RWPE2 (cell line): ENCODE measurements at places on chromosomes 2 and 18.

- no peak for DNase-seq
- H3K4me3 ChIP-seq, result no peak overlapping the region
- H3K27me3 ChIP-seq, result no peaks in the 10 kb centered on the region
- no peaks in the 10 kb centered on the region for H3K4me1 ChIP-seq
These were observed 68.6 kb upstream of the DNMT3A start for GRCh38 chr2:25410370-25410769.

DNA sequence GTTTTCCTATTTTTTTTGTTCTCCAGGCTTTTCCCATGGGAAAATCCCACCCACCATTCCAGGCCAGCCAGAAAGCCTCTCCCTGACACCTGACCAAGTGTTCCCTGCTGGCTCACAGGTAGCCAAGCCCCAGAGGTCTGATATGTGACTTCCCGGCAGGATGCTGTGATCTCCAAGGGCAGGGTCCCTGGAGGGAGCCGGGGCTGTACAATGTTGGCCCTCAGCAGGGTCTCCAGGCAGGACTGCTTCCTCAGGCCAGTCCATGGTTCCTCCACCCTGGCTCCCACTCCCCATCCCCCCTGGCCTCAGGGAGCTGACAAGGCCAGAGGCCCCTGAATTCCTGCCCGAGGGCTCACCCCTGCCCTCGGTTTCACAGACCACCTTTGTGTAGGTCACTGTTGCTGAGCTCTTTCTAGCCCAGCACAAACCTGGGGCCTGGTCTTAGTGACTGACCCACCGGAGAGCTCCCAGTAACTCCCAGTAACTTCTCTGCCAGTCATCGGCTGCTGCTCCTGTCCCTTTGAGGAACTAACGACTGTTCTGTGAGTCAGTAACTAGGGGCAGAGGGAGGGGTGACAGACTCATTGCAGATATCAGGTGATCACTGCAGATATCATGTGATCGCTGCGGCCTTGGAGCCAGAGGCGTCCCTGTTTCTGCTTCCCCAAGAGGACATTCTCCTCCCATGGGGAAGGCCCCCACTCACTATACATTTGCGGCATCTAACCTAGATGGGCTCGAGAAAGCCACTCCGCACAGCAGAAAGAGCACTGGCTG lies 38.7 kb downstream of the SDC1 start:
- DNase-seq, result no peak
- peaks cover 50% of the 10 kb centered on the region for H3K4me1 ChIP-seq

DNA sequence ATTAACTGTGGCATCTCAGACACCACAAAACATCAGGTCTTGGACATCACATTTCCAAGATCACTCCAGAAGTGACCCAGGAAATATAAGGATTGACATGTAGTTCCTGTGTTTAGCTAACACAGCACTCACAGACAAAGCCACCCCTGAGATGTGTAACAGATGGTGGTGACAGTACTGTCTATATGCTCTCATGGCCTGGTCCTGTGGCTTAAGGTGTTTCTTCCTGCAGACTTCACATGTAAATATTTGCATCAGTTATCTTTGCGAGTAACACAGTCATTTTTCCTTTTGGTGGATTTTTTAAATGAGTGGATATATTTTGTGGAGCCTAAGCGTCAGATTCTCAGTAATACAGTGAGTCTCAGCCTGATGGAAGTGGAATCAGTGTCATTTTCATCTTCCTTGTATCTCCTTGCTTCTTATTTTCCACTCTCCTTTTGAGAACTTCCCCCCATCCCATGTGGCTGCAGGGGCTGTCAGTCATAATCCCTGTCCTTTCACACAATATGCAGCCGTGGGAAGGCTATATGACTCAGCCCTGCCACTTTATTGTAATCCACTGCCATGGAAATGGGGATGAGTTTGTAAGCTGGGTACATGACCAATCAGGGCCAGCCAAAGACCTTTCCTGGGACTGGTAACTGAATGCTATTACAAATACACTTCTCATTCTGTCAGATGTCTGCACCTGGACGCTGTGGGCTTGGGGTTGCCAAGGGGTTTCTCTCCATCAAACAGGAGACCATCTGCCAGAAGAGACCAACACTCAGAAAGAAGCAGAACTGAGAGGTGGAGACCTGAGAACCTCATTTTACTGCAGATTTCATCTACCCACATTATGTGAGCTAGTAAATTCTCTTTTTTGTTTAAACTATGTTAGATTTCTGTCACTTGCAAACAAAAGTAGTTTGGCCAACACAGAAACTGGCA lies 74.3 kb downstream of the ICOS start:
- DNase-seq, result no peak
- H3K4me1 ChIP-seq, result peaks cover 8% of the 10 kb centered on the region
- no peak overlapping the region for H3K27ac ChIP-seq
- no peaks in the 10 kb centered on the region for H3K36me3 ChIP-seq

- H3K27ac ChIP-seq, result no peak overlapping the region
- H3K27me3 ChIP-seq, result no peaks in the 10 kb centered on the region
- H3K36me3 ChIP-seq, result no peaks in the 10 kb centered on the region
- no peak for DNase-seq
- H3K4me1 ChIP-seq, result no peaks in the 10 kb centered on the region
These were observed 774.4 kb downstream of the DCC start for GRCh38 chr18:53114441-53114840.

DNA sequence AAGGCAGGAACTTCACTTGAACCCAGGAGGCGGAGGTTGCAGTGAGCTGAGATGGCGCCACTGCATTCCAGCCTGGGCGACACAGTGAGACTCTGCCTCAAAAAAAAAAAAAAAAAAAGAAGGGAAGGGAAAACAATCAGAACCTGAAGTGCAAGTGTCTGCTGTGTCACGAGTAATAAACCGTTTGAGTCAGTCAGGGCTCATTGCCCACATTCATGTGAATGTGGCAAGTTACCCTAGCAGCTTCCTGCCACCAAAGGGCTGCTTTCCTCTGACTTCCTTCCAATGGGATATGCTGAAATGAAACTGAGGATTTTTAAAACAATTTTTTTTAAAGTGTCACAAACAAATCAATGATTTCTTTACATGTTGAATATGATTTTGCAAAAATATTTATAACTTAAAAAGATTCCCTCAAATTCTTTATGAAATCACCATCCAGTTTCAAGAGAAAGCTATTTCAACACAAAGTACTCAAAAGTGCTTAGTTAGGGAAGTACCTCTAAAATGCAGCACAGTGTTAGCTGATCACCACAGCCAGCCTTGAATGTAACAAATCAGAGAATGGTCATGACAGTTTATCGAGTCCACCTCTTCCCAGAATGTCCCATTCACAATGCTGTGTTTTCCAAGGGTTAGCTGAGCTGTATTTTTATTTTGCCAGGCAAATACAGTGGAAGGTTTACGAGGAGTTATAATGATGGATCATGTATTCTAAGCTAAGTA lies 36.4 kb downstream of the WDSUB1 start:
- 0 out of 2 replicates have a peak, but pooled peaks cover 2% of the 10 kb centered on the region for H3K36me3 ChIP-seq
- no peak overlapping the region for H3K4me3 ChIP-seq
- H3K4me1 ChIP-seq, result peaks cover 13% of the 10 kb centered on the region
- no peak for DNase-seq
- peak overlapping the region; percentile 56 for H3K27ac ChIP-seq
- no peaks in the 10 kb centered on the region for H3K27me3 ChIP-seq

DNA sequence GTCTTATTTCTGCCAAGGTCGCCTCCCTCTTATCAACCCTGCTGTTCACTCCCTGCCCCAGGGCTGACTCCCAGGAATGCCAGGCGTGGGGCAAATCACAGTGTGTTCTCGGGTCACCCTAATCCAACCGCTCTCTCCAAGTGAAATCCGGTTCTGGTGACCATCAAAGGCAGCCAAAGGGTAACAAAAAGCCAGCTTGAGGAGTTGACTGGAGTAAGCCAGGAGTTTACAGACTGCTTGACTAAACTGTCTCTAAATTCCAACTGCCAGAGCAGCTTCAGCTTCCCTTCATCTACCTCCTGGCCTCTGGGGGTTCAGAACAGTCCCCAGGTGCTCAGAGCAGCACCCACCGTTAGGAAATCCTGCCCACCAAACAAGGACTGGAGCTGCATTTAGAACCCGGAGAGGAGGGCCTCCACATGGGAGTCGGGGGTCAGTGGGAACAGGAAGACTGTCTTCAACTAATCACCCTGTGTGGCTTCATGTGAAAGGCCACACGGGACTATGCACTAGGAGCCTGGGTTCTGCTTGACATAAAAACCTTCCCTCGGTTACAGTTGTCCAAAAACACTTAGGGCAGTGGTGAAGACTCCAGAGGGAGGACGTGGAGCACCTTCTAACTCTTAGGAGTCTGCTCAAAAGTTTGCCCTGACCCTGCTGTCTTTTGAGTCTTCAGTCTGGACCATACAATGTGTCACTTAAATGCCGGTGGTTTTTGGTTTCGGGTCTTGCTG lies 24.2 kb upstream of the MCFD2 start:
- no peaks in the 10 kb centered on the region for H3K27me3 ChIP-seq
- no peak overlapping the region for H3K4me3 ChIP-seq
- peaks cover 10% of the 10 kb centered on the region; the same call in 1 of the 2 replicates for H3K36me3 ChIP-seq
